ENCODE measurements at places on chromosomes 2 and 18. TPM values are rescaled to one million over a fixed set of nuclear protein-coding genes. Genes with fewer than 3 reads are reported as not detected.

- no peak overlapping the region for H3K4me3 ChIP-seq
- H3K27ac ChIP-seq = no peak overlapping the region
- no peaks in the 10 kb centered on the region for H3K4me1 ChIP-seq
- peaks cover 15% of the 10 kb centered on the region for H3K36me3 ChIP-seq
Observed at GRCh38 chr2:42256505-42256904, 87.4 kb downstream of the EML4 start.

DNA sequence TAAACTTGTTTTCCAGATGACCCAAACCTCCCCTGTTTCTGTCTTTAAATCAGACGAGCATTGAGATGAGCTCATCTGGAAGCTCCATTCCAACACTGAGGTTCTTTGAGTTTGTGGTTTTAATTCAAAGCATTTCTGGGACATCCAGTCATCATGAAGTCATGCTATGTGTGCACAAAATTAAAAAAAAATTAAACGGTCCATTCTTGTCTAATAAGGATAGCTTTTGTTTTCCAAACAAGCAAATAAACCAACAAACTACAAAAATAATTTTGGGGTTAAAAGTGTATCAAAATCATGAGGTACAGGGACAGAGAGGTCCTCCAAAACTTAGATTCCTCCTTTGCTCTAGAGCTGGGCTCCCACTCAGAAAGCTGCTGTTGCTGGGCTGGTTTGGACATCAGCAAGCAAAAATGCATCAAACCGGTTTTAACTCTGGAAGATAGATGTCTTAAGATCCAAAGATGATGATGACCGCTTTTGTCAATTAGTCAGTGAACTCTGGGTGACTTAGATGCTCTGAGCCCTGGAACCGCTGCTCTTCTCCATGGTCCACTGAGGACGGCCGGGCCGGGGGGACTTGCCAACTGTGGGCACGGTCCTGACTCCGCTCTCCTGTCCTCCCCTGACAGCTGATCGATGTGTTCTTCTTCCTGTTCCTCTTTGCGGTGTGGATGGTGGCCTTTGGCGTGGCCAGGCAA lies 65.4 kb downstream of the TRPM8 start:
- H3K4me1 ChIP-seq = no peaks in the 10 kb centered on the region
- no peak overlapping the region for H3K27ac ChIP-seq
- no peaks in the 10 kb centered on the region for H3K36me3 ChIP-seq
- no peak for DNase-seq

DNA sequence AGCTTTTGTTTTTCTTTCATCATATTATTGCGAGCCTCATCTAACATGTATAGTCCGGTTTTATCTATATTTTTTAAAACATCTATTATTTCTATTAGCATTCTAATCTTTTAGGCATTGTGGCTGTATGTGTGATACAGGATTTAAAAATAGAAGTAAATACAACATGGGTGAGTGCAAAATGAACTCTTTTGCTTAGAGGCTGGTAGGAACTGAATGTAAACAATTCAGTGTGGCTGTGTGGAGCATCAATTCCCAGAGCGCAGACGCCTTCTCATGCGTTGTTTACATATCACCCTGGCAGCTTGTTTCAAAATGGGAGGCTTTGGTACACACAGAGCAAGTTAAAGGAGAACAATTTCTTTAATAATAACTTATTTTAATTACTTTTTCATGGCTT lies 836 bp downstream of the DTNA start:
- no peaks in the 10 kb centered on the region for H3K27me3 ChIP-seq
- no peak for DNase-seq
- peak overlapping the region; percentile 87 for H3K27ac ChIP-seq
- peaks cover 43% of the 10 kb centered on the region for H3K4me1 ChIP-seq

GRCh38 chr2:15760232-15760910 lies 168.7 kb downstream of the DDX1 start:
- H3K27me3 ChIP-seq = no peaks in the 10 kb centered on the region
- peaks cover 1% of the 10 kb centered on the region for H3K36me3 ChIP-seq
- DNase-seq = no peak
- peaks cover 17% of the 10 kb centered on the region for H3K4me1 ChIP-seq
- no peak overlapping the region for H3K4me3 ChIP-seq
- H3K27ac ChIP-seq = peak overlapping the region; percentile 47

SLC11A1 gene
- total RNA-seq = 0.76 TPM

PTPN2 gene
- total RNA-seq = 38.7 TPM

All from mesothelial cell of epicardium (in vitro differentiated cells).